CD4-positive, alpha-beta T cell (primary cell): ENCODE measurements at places on chromosomes 1 and 21. TPM values are rescaled to one million over a fixed set of nuclear protein-coding genes. Genes with fewer than 3 reads are reported as not detected.

KDF1 gene
- 0.95 TPM for total RNA-seq

RPE65 gene
- total RNA-seq: not detected

RAB3B gene
- not detected for total RNA-seq

CPTP gene
- total RNA-seq: 11.6 TPM

FOXE3 gene
- total RNA-seq: not detected

RAB25 gene
- total RNA-seq: 0.58 TPM

CAPN9 gene
- total RNA-seq: not detected

CYYR1 gene
- not detected for total RNA-seq

PPFIA4 gene
- 0.93 TPM for total RNA-seq

LDLRAD1 gene
- total RNA-seq: not detected

DNA sequence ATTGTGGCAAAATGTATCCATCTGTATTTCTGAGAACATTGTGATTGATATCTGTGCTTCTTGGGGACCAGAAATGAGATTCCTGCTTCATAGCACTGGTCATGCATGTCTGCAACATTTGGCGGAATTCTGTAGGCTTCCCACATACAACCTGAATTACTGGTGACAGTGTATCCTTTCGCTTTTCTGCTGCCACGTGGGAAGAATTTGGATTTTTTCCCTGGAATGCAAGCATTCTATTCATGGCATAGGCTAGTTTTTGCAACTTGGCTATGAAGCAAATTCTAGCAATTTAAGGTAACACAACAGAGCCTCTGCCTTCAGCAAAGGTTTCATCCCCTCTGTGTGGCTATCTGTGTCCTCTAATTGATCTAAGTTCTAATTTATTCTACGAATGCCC, 85.9 kb downstream of the BCAR3 start:
- H3K36me3 ChIP-seq: no peaks in the 10 kb centered on the region
- no peaks in the 10 kb centered on the region for H3K27me3 ChIP-seq
- no peak overlapping the region for H3K27ac ChIP-seq

GRCh38 chr1:161071886-161072371, 2.2 kb upstream of the ARHGAP30 start:
- no peak overlapping the region for H3K4me3 ChIP-seq
- peaks cover 2% of the 10 kb centered on the region for H3K36me3 ChIP-seq
- H3K27me3 ChIP-seq: no peaks in the 10 kb centered on the region
- peak; percentile 56 for DNase-seq
- no peak overlapping the region for H3K27ac ChIP-seq
- H3K4me1 ChIP-seq: peaks cover 45% of the 10 kb centered on the region

DNA sequence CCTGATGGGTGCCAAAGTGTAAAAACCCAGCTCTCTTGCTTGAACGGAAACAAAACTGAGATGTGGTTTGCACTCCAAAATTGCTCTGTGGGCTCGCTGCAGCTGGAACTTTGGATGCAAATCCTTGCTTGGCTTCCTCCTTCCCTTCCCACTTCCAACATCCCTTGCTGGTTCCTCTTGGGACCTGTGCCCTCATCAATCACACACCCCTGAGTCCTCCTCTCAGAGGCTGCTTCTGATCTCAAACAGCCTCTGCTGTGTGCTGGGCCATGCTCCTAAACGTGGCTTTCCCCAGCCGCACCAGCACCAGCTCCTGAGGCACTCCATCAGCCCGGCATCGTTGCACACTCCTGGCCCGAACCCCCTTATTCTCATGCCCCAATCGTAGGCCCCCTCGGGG, 124.3 kb upstream of the RAB4A start:
- no peaks in the 10 kb centered on the region for H3K36me3 ChIP-seq
- no peaks in the 10 kb centered on the region for H3K27me3 ChIP-seq
- DNase-seq: no peak
- H3K4me3 ChIP-seq: no peak overlapping the region
- no peaks in the 10 kb centered on the region for H3K4me1 ChIP-seq

GRCh38 chr1:81424061-81424460, 376.7 kb upstream of the ADGRL2 start:
- H3K4me1 ChIP-seq: no peaks in the 10 kb centered on the region
- DNase-seq: no peak
- H3K36me3 ChIP-seq: no peaks in the 10 kb centered on the region
- H3K4me3 ChIP-seq: no peak overlapping the region

- no peaks in the 10 kb centered on the region for H3K4me1 ChIP-seq
- no peak for DNase-seq
- no peak overlapping the region for H3K27ac ChIP-seq
- no peaks in the 10 kb centered on the region for H3K36me3 ChIP-seq
- H3K4me3 ChIP-seq: no peak overlapping the region
- no peaks in the 10 kb centered on the region for H3K27me3 ChIP-seq
Measured at GRCh38 chr1:113027449-113027848, 45.5 kb upstream of the LRIG2 start.

DNA sequence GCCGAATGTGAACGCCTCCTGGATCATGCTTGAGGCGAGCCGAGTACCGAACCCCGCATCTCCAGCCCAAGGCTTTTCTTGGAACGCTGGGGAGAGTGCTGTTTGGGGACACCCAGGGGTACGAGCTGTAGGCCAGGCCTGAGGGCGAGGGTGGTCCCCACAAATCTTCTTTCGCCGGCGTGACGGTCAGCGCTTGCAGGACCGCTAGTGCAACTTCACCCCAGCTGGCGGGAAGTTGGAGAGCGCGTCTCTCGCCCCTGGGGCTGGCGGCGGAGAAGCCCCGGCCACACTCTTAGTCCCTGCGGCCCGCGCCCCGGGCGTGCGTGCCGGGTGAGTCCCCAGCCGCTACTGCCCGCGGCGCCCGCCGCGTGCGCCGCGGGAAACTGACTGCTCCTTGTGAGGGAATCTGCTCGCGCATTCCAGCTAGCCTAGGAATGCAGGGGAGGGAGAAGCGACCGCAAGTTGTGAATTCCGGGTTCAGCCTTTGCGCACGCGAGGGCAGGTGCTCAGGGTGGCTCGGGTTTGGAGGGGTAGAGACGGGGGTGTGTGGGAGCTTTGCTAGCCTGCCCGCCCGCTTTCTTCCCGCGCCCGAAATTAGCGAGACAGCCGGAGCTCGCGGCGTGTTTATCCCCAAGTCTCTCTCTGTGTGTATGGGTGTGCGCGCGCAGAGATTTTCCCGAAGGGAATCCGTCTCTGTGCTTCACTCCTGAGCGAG, 884 bp downstream of the LHX4 start:
- H3K4me3 ChIP-seq: peak overlapping the region; percentile 53
- no peaks in the 10 kb centered on the region for H3K36me3 ChIP-seq
- H3K27me3 ChIP-seq: peaks cover 84% of the 10 kb centered on the region

DNA sequence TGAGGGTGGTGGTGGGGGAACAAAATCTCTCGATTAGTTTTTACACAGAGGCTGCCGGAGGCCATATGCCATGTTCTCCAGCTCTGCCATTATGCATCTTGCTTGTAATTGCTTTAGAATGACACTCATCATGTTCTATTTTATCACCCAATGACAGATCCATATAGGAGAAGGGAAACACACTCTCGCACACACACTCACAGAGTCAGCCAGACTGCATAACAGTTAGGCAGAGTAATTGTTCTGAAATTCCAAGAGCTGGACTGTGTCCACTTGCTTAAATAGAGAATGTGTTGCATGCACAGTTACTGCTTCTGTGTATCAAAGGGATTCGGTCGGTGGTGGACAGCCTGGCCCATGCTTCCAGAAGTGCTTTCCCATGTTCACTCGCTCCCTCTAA, 30.6 kb downstream of the KCND3 start:
- H3K36me3 ChIP-seq: no peaks in the 10 kb centered on the region
- DNase-seq: no peak
- H3K4me1 ChIP-seq: no peaks in the 10 kb centered on the region
- H3K4me3 ChIP-seq: no peak overlapping the region

GRCh38 chr1:58575551-58576324, 1.3 kb downstream of the TACSTD2 start:
- H3K27ac ChIP-seq: no peak overlapping the region
- H3K36me3 ChIP-seq: no peaks in the 10 kb centered on the region
- no peak for DNase-seq
- peaks cover 50% of the 10 kb centered on the region for H3K27me3 ChIP-seq

- no peak overlapping the region for H3K27ac ChIP-seq
- H3K4me1 ChIP-seq: no peaks in the 10 kb centered on the region
- DNase-seq: no peak
- no peaks in the 10 kb centered on the region for H3K36me3 ChIP-seq
Measured at GRCh38 chr1:30705698-30706097, 17.7 kb downstream of the MATN1 start.

- H3K27ac ChIP-seq: no peak overlapping the region
- no peaks in the 10 kb centered on the region for H3K36me3 ChIP-seq
- H3K4me3 ChIP-seq: no peak overlapping the region
- no peaks in the 10 kb centered on the region for H3K27me3 ChIP-seq
- DNase-seq: no peak
Measured at GRCh38 chr1:239263801-239264200, 122.6 kb upstream of the CHRM3 start.

DNA sequence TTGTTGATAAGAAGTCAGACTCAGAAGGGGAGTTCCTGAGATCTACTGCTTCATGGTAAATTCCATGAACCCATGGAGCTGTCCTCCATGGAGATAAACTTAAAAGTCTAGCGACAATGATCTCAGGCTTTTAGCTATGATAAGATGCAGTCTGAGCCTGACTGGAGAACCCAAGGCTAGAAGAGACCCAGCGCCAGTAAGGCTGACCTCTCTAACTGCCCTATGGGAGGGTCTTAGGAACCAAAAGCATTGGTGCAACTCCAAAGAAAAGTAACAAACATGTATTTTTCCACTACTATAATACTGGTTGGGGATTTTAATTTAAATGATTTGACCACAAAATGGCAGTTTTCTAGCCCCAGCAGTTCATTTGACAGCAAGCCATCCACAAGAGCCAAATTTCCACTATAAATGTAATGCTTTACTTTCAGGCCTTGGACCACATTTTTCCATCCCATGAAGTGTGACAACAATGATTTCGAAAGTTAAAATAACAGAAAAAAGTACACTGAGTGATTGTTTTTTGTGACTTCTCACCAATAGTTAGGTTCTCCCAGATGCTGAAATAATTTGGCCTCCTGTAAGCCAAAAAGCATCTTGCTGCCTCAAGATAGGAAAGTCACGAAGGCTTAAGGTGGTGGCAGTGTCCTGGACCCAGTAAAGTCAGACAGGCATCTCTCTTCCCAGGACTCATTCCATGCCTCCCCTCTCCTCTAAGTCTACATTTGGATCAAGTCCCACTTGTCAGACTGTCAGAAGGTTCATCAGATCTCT, 43.1 kb upstream of the EXOSC10 start:
- no peaks in the 10 kb centered on the region for H3K4me1 ChIP-seq
- no peak for DNase-seq
- H3K27me3 ChIP-seq: no peaks in the 10 kb centered on the region

DNA sequence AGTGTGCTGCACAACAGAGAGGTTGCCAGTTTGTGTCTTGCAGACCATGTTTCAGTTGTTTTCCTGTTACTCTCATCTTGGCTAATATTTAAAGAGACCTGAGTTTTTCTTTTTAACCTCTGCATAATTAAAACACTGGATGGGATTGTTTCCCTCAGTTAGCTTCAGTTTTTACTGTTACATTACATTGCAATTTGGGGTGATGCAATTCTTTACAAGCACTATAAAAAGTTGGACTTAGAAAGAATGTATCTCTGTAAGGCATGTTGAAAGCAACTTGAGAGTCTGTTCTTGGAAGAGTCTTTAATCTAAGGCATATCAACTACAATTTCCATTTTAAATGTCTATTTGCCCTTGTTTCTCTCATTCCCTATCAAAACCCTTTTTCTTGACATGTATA, 99.1 kb downstream of the DNM3 start:
- no peaks in the 10 kb centered on the region for H3K27me3 ChIP-seq
- no peaks in the 10 kb centered on the region for H3K36me3 ChIP-seq
- no peak overlapping the region for H3K4me3 ChIP-seq
- H3K4me1 ChIP-seq: no peaks in the 10 kb centered on the region
- H3K27ac ChIP-seq: no peak overlapping the region

DNA sequence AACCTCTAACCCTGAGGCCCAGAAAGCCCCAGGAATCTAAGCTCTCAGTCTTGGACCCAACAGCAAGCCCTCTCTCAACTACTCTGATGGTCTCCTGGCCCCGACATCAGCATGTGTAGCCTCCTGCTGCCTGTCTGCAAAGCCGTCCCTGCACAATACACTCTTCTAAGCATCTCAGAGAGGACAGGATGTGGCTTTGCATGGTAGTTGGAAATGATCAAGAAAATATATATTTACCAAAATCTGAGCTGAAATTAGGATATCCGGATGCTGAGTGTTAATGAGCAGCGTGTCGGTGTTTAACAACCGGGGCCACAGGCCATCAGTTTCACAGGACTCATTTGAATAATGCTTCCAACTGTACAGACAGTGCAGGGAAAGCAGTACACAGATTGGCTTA, 59.1 kb upstream of the SIM2 start:
- no peak overlapping the region for H3K27ac ChIP-seq
- no peaks in the 10 kb centered on the region for H3K27me3 ChIP-seq
- no peak for DNase-seq

DNA sequence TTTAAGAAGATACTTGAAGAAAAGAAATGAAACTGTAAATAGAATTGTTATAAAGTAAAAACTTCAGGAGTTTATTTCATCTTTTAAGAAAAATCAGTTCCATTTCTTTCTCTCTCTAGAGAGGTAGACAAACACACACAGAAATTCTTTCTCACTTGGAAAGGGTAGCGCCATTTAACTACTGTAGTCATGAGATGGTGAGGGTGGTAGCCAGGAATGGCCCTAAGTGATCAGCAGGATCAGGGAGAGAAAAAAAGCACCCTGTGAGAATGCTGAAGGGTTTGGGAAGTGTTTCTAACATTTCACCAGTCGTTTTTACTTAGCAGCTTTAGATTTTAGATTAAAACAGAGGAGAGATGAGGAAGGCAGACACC, 205.7 kb upstream of the RUNX1 start:
- DNase-seq: no peak
- no peaks in the 10 kb centered on the region for H3K36me3 ChIP-seq

GRCh38 chr1:181391301-181391900, 91.9 kb upstream of the CACNA1E start:
- H3K27ac ChIP-seq: no peak overlapping the region
- DNase-seq: no peak
- H3K4me1 ChIP-seq: peaks cover 56% of the 10 kb centered on the region
- H3K27me3 ChIP-seq: no peaks in the 10 kb centered on the region
- H3K4me3 ChIP-seq: no peak overlapping the region
- no peaks in the 10 kb centered on the region for H3K36me3 ChIP-seq

DNA sequence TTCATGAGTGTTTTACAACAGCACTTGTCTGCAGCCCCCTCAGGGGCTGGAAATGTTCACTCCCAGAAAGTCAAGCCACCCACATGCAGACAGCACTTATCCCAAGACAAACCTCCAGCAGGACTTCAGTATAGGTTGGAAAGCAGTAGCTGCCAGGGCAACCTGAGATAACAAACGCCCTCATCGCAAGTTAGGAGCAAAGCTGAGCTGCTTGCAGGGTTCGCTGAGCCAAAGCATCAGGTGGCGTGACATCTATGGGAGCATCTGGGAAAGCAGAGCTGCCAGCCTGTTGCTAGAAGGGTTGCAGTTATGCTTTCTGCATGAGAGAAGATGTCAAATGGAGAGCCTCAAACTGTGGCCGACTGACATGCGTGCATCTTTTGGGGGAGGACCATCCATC, 4.2 kb upstream of the STXBP3 start:
- peaks cover 6% of the 10 kb centered on the region for H3K4me1 ChIP-seq
- H3K36me3 ChIP-seq: no peaks in the 10 kb centered on the region
- H3K27ac ChIP-seq: no peak overlapping the region
- H3K27me3 ChIP-seq: no peaks in the 10 kb centered on the region
- no peak overlapping the region for H3K4me3 ChIP-seq
- no peak for DNase-seq
